ENCODE measurements at places on chromosomes 12 and 14.

DNA sequence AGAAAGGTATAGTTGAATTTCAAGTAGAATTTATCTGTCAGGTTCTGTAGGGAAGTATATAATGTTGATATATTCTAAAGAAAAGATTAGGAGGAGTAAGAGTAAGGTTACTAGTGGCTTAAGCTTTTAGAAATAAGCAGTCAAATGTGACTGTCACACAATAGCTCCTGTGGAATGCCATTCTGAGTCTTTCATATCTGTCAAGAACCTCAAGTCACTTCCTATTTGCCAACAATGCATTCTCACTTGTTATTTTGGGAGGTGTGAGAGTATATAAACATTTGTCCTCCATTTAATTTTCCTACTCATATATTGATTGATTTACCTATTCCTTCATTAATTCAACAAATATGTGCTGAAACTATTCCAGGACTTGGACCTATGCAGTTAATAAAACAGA, 11.7 kb downstream of the CLEC9A start:
- no peak for DNase-seq

- DNase-seq = no peak
Observed at GRCh38 chr12:24950231-24950834, 1.4 kb upstream of the BCAT1 start.

DNA sequence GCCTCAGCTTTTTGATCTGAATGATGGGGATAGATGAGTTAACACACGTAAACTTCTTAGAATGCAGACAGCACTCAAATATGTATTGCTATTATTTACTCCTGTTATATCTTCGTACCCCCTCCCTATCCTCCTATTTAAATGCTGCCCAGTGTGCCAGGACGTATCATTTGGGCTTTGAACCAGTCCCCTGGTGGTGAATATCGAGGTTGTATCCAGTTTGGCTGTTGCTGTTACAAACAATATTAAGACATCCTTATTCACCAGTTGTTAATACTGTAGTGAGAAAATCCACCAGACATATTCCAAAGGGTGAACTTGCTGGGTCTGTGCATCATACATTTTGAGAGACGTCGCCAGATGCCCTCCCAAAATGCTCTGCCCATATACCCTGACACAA, 51.5 kb upstream of the FOXN3 start:
- no peak for DNase-seq

DNA sequence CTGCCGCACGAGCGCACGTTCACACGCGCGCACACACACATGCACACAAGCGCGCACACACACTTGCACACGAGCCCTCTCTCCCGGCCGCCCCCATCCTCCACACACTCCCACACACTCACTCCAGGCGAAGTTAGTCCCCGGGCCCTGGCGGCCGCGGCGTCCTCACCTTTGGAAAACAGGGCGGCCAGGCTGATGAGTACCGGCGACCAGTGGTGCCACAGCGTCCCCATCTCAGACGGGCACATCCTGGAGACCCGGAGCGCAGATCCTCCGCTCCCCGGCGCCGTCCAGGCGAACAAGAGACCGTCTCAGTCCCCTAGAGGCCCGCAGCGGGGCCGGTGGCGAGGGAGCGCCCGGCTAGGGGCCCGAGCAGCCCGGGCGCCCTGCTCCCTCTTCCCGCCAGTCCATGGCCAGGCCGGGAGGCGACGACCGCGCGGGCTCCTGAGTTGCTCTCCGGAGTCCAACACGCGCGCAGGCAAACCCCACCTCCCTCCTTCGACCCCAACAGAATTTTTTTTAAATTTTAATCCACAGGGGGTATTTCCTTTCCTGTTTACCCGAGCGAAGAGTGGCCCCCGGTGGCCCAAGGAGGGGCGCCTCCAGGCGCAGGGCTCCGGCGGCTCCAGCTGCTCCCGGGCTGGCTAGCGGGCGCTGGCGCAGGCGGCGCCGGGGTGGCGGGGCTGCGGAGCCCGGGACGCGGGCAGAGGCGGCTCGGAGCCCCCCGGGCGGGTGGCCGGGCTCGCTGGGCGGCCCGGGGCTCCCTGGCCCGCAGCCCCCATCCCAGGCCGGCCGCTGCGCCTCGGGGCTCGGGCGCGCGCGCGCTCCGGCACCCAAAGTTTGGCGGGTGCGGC, 506 bp downstream of the TMEM132D start:
- no peak for DNase-seq

- no peak for DNase-seq
Observed at GRCh38 chr14:90551733-90552464, 155.1 kb downstream of the CALM1 start.

GRCh38 chr14:39576736-39577135, 144.5 kb upstream of the FBXO33 start:
- no peak for DNase-seq

GRCh38 chr12:28620281-28620680, 430.0 kb downstream of the CCDC91 start:
- DNase-seq = no peak

- DNase-seq = no peak
Observed at GRCh38 chr12:10249690-10250455, 37.2 kb downstream of the GABARAPL1 start.

DNA sequence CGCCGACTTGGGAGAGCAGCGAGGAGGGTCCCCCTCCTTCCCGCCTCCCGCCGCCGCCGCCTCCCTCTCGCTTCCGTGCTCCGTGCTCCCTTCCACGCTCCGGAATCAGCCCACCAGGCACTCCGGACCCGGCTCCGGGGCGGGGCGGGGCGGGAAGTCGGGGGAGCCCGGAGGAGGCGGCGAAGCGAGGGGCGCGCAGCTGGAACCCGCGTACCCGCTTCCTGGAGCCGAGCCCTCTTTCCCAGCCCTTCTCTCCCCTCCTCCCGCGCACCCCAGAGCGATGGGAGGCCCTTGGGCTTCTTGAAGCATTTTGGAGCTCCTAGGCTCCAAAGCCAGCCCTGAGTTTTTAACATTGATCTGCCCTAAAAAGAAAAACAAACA, at the start of gene SYNDIG1L:
Gene SYNDIG1L, minus strand, starts transcription at position 9 of the 381 bp plus-strand sequence. CDS start 16,466 bp downstream, outside the sequence.
- DNase-seq = no peak

- no peak for DNase-seq
Observed at GRCh38 chr12:52041695-52042123, 9.5 kb upstream of the NR4A1 start.

- no peak for DNase-seq
Observed at GRCh38 chr12:45994736-45995135, 4.4 kb upstream of the SCAF11 start.

GRCh38 chr12:89721291-89721987, 12.8 kb upstream of the ATP2B1 start:
- DNase-seq = no peak

DNA sequence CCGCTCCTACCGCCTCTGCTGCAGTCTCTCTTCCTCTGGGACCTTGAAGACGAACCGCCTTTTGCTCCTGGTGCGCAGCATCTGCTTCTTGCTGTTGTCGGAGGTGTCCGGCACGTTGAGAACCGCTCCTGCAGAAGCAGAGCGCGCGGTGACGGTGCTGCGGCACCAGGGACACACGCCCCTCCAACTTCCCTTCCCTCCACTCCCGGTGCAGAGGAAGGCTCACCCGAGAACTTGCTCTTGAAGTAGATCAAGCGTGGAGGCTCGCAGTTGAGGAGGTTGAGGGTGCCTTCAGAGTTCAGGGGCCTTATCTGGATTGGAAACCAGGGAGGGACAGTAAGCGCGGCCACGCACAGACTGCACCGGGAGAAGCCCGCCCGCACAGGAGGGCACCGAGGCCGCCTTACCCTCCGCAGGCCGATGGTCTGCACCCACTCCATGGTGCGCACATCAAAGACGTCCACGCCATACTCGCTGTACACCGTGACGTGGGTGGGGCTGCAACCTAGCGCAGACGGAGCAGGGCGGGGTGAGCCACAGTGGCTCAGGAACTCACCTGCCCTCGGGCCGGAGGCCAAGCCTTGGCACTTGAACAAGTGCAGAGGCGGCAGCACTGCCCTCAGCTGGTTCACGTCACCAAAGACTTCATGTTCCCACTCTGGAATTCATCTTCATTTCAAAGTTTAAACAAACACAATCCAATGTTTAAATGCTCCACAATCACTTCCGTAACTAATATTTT, 17.5 kb downstream of the AMN start:
- no peak for DNase-seq

DNA sequence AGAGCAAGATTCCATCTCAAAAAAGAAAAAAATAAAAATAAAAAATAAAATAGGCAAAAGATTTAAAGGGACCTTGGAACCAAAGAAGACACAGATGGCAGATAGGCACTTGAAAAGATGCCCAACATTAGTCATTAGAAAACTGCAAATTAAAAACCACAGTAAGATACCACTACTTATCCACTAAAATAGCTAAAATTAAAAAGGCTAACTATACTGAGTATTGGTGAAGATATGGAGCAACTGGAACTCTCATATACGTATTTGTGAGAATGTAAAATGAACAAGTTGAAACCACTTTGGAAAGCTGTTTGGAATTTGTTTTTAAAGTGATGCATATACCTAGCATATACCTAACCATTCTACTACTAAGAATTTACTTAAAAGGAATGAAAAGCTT, 22.3 kb downstream of the BLTP3B start:
- no peak for DNase-seq

DNA sequence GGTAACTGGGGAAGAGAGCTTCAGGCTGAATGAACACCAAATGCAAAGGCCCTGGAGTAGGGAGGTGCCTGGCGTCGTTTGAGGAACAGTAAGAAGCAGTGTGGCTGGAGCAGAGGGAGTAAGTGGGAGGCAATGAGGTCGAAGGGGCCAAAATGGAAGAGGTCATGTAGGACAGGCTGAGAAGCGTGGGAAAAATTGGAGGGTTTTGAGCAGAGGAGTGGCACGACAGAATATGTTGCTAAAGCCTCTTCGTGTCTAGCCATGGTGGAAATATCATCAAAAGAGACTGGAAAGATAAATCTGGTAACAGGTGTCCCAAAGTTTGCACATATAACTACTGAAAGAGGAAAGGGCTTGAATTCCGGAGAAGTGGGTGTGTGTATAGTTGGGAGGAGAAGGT, 1.9 kb downstream of the TRIM9 start:
- no peak for DNase-seq

Measured in RKO (cell line).